ENCODE measurements at places on chromosomes 11 and 22.

GRCh38 chr11:33451364-33451763, 194.2 kb downstream of the HIPK3 start:
- no peak for DNase-seq

GRCh38 chr11:116879800-116880625, 42.6 kb upstream of the APOA1 start:
- DNase-seq: peak; percentile 19

DNA sequence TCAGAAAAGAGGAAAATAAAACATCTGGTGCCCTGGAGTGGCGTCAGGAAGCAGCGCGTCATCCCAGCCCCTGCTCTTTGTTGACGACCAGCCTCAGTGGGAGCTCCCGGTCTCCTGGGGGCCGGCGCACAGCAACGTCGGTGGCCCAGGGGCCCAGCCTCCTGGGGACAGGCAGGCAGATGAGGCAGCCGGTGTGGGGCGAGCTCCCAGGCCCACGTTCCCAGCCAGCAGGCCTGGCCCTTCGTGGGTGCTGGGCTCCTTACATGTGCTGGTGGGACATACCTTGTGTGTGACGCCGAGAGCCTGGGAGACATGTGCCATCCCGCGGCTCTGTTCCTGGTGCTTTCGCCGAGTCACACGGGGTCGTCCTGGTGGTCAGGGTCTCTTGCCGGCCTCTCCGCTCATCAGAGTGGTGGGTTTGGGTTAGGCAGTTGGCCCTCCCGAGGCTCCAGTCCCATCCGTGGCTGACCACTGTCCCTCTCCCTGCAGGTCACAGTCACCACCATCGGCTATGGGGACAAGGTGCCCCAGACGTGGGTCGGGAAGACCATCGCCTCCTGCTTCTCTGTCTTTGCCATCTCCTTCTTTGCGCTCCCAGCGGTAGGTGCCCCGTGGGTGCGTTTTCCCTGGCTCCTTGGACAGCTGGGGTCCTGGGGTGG, 116.7 kb downstream of the KCNQ1OT1 start:
- DNase-seq: no peak

GRCh38 chr22:38946771-38947170, 10.6 kb upstream of the APOBEC3A start:
- DNase-seq: no peak

GRCh38 chr11:33636104-33636503, 64.5 kb downstream of the C11orf91 start:
- no peak for DNase-seq

DNA sequence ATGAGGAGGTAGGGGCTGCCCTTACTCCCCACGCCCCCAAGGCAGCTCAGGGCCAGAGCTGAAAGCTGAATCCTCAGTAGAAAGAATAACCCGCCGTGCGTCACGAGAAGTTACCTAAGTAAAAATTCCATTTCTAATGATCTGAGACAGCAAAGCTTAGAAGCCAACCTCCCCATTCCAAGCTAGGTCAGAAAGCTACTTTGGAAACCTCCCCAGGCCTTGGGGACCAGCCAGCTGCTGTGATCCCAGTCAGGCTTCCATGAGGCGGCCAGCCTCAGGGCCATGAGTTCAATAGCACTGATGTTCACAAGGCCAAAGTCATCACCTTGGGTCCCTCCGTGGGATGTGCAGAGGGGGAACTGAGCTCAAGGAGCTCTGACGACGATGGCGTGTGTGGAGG, 6.9 kb downstream of the SHISAL1 start:
- no peak for DNase-seq

DNA sequence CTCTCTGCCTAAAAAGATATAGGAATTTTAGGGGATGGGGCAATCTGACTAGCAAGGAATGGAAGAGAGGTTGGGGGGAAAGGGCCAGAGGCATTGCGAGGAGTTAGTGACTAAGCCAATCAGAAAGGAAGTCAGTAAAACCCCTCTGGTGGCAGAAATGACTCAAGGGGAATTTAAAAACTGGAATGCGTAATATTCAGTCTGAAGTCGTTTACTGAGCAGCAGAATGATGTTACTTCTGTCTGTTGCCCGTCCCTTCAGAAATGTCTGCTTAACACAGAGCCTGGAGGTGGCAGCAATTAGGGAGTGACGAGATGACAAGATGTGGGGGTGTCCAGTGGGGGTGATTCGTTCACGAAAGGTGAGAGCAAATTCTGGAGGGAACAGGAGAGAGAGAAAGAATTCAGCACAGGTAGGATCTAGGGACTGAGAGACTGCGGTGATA, 107.7 kb upstream of the CLMP start:
- no peak for DNase-seq

- DNase-seq: no peak
Measured at GRCh38 chr11:67288198-67288451, 978 bp upstream of the ANKRD13D start.

- no peak for DNase-seq
Measured at GRCh38 chr11:108775324-108775723, 110.5 kb downstream of the DDX10 start.

DNA sequence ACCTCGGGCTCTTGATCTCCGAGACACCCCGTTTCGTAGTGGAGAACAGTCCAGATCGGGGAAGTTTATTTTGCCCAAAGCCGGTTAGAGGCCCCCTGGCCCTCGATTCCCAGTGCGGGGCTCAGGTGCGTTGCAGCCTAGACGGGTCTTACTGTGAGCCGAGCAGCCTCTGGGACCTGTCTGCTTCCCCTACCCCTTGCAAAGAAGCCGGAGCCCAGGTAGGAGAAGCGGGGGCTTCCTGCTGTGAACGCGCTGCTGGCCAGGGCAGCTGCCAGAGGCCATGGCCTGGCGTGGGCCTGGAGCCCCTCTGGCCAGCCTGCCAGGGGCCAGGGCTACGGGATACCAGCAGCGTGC, 621 bp downstream of the TSPO start:
- DNase-seq: no peak

DNA sequence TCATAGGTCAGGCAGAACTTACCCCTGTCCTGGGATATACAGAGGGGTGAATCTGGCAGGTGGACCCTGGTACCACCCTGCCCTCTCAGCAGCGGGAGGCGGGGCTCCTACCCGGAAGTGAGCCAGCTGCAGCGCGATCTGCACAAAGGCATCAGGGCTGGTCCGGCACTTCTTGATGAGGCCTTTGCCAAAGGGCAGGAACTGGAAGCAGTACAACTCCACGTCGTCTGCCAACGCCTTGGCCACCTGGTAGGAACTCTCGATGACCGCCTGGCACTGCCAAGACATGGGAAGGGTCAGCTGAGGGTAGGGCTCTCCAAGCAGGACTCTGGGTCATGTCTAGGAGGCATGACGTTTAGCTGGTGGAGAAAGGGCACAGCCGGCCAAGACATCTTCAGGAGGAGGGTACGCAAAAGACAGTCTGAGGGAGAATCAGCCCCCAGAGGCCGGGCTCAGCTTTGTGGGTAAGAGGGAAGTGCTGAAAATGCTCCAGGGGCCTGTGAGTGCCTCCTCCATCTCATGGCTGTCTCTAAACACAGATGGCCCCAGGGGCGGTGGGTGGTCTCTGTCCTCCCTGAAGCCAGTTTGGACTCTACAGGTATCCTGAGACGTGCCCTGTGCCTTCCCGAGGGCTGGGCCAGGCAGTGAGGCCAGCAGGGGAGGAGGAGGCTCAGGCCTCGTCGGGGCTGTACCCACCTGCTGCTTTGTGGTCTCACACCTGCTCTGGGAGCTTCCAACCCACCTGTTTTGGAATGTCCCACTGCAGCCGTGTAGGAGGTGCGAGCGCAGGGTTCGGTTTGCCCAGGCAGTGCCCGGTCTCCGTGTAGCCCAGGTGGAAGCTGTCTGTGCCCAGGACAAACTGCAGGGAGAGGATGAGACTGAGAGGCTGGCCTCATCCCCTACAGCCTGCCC, 6.7 kb downstream of the CPT1B start:
- no peak for DNase-seq
